Skin of body (tissue), 3 donors: ENCODE measurements at places on chromosomes 12 and 14.

DNA sequence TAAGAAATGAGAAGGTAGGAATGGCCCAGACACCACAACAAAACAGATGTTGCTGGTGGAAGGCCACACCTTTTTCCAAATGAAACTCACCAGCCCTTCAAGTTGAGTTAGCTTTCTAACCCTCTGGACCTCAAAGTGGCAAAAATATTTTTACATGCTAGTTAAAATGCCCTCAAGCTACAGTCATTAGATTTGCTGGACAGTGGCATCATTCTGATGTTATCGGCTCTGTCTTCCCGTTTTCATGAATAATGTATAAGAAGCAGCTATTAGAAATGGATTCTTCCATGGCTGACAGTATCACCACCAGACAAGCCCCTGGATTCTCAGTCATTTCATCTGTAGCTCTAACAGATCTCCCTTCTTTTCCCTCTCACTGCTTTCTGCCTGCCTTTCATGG is 37.1 kb upstream of the PLXNC1 start:
- no peak for DNase-seq

- DNase-seq, result peak; percentile 90
These were observed 457.7 kb upstream of the TMEM132C start for GRCh38 chr12:127809275-127809674.

- no peak for DNase-seq
These were observed 777 bp downstream of the ZFP36L1 start for GRCh38 chr14:68791902-68792677.

GRCh38 chr12:124743479-124744272 is 120.0 kb downstream of the SCARB1 start:
- DNase-seq, result no peak

DNA sequence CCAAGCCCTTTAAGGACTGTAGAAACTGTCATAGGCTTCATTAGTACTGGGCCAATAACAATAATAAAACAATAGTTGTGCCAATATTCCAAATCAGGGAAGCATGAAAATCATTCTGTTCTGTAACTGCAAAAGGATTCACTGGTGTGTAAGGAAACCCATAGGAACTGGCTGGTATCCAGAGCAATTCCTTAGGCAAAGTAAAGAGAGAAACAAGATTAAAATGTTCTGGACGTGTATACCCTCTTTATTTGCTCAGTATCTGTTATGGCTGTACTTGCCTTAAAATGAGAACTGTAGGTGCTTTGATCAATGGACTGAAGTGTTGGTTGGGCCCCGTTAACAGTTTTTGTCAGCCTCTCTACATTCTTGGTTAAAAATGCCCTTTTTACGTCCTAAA is 72.4 kb upstream of the STAC3 start:
- no peak for DNase-seq

GRCh38 chr12:122740351-122740750 is 9.7 kb upstream of the HCAR1 start:
- DNase-seq, result no peak

DNA sequence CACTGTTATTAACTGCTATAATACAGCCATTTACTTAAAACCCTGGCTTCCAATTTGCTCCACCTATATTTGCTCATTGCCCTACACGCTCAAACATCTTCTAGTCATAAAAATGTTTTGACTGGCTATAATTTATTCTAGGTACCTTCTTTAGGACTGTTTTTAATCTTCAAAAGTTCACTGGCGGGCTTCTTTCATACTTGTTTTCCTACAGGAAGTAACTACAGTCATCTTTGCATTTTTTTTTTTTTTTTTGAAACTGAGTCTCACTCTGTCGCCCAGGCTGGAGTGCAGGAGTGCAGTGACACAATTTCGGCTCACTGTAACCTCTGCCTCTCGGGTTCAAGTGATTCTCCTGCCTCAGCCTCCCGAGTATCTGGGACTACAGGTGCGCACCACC is 32.5 kb downstream of the MPHOSPH9 start:
- no peak for DNase-seq

GRCh38 chr14:74324931-74325361 is 22.2 kb upstream of the ABCD4 start:
- no peak for DNase-seq

GRCh38 chr12:103852498-103852997 is 11.5 kb upstream of the NT5DC3 start:
- no peak for DNase-seq
